Stimulated activated CD4-positive, alpha-beta T cell treated with anti-CD3 and anti-CD28 coated beads, TNF-alpha, amount 100 ng/mL, for 4 hours (primary cell): ENCODE measurements at places on chromosomes 4 and X.

DNA sequence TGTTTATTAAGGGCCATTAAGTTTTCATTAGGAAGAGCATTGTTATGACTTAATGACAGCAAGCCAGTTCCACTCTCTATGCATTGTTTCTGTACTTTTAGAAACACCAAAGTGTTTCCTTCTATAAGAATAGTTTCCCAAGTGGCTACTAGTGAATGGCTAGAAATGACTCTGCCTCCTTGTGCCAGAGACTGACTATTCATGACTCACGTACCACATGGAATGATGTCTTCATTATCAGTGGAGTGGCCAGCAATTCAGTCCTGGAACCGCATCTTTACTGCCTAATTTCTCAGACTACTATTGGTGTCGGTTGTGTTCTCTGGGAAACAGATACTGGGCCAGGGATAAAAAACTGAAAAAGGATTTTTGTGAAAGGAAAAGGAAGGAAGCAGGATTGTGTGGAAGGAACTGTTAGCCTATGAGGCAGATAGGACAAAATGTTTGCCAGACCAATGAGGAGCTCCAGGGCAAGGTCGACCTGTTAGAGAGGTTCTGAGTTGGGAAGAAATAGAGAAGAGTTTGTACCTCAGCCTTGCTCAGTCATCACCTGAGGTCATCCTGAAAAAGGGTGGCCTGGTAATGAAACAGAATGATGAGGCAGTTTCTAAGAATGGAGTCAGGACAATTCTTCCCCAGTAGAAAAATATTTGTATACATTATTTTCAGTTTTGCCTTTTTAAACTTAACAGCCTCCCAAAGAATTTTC, 218.6 kb downstream of the SPCS3 start:
- DNase-seq = no peak

- DNase-seq = no peak
Measured at GRCh38 chrX:98795636-98796035, 1614.4 kb downstream of the PCDH19 start.

DNA sequence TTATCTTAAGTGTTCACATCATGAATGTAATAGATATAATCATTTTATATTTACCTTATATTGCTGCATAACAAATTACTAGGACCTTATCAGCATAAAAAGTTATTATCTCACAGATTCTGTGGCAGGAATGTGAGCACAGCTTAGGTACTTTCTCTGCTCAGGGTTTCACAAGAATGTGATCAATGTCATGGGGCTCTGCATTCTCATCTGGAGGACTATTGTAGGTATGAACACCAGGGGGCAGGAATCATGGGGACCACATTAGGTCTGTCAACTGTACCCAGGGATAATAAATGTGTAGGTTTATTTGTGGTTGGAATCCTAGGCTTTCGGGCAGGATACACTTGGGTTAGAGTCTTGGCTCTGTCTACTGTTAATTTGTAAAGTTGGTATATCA, 519.2 kb downstream of the ARAP2 start:
- DNase-seq = no peak

DNA sequence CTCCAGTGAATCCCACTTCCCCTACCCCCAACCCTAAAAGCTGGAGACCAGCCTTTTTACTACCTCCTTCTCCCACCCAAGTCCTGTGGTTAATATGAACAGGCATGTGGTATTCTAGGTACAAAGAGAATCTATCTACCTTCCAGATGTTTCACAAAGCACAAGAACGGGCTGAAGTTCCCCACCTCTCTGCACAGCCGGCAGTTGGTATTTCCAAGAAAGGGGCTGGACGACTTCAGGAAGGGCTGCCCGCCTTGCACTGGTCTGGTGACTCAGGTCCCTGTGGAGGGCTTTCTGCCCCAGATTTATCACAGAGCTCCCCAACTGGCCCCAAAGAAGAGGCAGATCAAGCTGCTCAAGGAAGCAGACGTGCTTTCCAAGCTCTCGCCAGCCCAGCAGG, 4.5 kb downstream of the FAM47E start:
- no peak for DNase-seq

GRCh38 chrX:49171752-49172279, at the start of gene PLP2:
Gene PLP2, plus strand, starts transcription at chrX:49171898. Its CDS starts 103 bp downstream, at chrX:49172001.
- DNase-seq = no peak

DNA sequence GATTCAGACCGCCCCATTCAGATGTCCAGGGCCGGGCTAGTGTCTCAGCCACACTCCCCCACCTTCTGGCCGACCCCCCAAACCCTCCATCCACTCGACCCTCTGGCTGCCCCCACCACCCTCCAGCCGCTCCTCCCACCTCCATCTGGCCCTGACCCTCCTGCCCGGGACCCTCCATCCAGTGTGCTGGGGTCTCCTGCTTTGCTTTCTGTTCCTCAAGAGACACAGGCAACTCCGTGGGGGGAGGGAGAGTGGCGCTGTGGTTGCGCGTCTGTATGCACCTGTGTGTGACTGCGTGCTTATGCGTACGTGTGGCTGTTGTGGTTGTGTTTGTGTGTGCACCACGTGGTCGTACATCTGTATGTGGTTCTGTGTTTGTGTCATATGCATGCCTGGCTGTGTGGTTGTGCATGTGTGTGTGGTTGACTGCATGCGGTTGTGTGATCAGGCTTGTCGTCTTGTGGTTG, 33.3 kb downstream of the CPLX1 start:
- no peak for DNase-seq

- no peak for DNase-seq
Measured at GRCh38 chr4:81827577-81828202, 356.0 kb upstream of the RASGEF1B start.

DNA sequence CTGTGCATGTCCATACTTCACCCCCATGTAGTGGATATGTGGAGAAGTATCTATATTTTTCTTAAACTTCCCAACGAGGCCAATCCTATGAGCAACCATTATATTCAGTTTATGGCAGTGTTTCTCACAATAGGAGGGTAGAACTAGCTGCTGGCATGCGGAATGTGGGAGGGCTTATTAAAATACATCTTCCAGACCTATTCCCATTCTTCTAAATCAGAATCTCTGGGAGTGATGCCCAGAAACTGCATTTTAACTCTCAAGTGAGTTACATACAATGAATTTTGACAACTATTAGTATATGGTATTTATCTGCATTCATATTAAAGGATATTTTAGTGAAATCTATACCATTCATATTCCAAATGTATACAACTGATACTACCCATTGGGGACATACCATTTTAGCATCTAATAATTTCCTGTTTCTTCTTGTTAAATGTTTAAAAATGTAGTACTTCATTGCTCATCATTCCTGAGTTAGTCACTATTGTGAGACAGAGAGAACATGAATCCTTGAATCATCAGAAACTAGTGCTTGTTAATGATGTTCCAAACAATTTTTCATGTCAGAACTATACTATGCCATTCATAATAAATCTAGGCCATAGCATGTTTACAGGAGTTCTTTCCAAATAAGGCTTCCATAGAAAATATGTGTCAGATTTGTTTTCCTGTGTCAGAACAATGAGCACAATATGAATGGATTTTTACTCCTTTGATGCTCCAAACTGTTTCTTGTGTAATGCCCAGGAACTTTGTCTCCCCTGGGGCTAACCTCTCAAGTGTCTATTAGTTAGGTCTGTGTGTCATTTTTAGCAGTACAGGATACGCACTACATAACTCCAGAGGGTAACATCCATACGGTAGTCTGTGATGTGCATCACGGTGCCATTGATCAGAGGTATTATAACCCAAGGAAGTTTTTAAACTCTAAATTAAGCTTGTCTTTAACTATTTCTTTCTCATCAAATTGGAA, 198.8 kb upstream of the BMP3 start:
- no peak for DNase-seq

GRCh38 chr4:168648929-168649328, 152.1 kb downstream of the PALLD start:
- DNase-seq = no peak
